ENCODE measurements at places on chromosomes 2 and 18. TPM values are rescaled to one million over a fixed set of nuclear protein-coding genes. Genes with fewer than 3 reads are reported as not detected.

- no peak for DNase-seq
Observed at GRCh38 chr2:147294825-147295392, 549.9 kb upstream of the ACVR2A start.

- no peak for DNase-seq
Observed at GRCh38 chr18:76633588-76634269, 138.7 kb upstream of the ZNF516 start.

GRCh38 chr2:116669782-116670181 is 1144.7 kb upstream of the DDX18 start:
- DNase-seq, result no peak

GRCh38 chr18:76756531-76757253 is 65.7 kb upstream of the ZNF236 start:
- DNase-seq, result no peak

DNA sequence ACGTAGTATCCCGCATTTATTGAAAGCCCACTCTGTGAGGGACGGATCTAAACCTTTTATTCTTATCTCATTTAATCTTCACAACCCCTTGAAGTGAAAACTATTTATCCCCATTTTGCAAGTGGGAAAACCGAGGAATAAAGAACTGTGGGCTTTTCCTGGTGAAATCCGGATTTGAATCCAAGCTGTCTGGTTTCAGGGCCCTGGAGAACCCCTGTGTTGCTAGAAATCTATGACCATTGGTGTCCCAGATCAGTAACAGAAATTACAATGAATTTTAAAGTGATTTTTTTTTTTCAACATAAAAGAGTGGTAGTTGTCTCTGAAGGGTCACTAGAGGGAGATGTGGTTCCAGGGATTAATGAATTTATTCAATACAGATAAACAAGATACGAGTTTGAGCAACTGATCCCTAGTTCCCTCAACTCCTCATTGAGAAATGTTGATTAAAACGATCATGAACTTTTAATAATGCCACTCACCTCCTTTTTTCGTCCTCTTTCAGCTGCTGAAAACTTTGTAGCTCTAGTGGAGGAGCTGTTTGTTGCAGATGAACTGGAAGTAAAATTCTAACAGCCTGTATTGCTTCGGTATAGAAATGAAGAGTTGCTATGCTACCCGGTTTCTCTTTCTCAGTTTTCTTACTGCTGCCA is 940 bp downstream of the XRCC5 start:
- DNase-seq, result peak; percentile 59

The STEAP3 gene
- total RNA-seq, result 27.3 TPM

- DNase-seq, result no peak
Observed at GRCh38 chr2:143697744-143698143, 568.5 kb downstream of the ARHGAP15 start.

DNA sequence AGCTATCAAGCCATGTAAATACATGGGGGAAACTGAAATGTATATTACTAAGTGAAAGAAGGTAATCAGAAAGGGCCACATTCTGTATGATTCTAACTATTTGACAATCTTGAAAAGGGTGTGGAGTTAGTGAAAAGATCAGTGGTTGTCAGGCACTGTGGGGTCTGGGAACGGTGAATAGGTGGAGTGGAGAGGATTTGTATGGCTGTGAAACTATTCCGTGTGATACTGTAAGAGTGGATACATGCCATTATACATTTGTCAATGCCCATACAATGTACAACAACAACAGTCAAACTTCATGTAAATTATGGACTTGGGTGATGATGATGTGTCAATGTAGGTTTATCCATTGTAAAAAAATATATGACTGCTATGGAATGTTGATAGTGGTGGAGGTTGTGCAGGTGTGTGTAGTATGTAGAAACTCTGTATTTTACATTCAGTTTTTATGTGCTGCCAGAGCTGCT is 1116.2 kb downstream of the SUCLG1 start:
- peak; percentile 3 for DNase-seq

DNA sequence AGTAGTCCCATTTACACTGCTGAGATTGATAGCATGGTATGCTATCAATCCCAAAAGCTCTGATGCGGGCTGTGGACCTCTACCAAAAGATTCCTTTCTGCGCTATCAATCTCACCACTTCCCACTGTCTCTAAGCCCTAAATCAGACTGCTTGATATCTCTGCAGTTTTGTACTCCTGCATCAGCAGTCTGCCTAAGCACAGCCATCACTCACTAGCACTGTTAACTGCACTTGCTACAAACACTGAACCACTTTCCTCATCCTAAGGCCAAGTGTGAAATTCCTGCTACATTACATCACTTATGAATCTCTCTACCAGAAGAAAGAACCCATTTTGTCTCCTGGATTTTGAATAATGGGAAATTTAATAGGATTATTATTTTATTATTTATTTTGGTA is 237.0 kb downstream of the HNMT start:
- DNase-seq, result no peak

GRCh38 chr18:35060122-35060815 is 19.1 kb downstream of the MAPRE2 start:
- no peak for DNase-seq

DNA sequence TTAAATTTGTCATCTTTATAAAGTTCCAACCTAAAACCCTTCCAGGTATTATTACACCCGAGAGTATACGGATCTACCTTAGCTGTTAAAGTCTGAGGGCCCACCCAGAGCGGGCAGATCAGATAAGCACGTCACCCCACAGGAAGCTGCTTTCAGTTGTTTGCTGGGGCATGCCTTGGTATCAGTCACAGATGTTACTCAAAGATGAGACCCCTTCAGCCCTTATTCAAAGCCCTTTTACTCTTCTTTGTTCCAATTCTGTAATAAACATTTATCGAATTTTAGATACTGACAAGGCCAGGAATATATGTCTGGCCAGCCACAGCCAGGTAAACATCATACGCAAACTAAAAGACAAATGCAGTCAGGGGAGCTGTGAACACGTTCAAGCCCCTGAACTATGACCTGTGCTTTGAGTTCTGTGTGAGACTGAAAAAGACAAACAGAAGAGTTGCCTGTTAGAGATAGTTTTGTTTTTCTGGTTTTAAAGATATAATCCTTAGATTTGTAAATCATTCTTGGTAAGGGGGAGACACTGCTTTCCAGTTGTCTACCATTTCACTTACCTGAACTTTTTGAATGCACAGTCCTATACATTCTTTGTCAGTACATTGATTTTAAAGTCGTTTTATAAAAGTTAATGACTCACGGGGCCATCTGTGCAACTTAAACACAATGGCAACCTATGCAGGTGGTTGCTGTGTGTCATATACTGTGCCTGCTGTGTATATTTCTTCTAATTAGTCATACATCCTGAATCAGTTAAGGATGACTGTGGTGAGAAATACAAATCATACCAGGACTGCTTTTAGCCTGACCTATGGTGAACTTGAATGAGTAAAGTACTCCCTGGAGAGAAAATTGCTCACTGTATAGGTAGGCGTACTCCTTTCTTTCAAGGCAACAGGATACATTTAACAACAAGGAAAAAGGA is 100.5 kb upstream of the ITPRID2 start:
- peak; percentile 97 for DNase-seq

The ASPRV1 gene
- total RNA-seq, result 0.68 TPM

DNA sequence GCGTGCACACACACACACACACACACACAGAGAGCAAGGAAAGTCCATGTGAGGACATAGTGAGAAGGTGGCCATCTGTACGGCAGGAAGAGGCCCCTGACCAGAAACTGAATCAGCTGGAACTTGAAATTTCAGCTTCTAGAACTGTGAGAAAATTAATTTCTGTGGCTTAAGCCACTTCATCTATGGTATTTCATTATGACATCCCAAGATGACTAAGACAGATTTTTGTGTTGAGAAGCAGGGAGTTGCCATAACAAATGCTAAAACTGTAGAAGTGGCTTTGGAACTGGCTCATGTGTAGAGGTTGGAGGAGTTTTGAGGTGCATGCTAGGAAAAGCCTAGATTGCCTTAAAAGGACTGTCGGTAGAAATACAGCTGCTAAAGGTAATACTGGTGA is 63.4 kb upstream of the ZBTB7C start:
- DNase-seq, result no peak

The RAPGEF4 gene
- 2.4 TPM for total RNA-seq

GRCh38 chr2:36615222-36615621 is 17.3 kb upstream of the FEZ2 start:
- peak; percentile 54 for DNase-seq

- DNase-seq, result peak; percentile 90
Observed at GRCh38 chr18:7038330-7038851, 79.2 kb downstream of the LAMA1 start.

The KCNG3 gene
- total RNA-seq, result 0.29 TPM

DNA sequence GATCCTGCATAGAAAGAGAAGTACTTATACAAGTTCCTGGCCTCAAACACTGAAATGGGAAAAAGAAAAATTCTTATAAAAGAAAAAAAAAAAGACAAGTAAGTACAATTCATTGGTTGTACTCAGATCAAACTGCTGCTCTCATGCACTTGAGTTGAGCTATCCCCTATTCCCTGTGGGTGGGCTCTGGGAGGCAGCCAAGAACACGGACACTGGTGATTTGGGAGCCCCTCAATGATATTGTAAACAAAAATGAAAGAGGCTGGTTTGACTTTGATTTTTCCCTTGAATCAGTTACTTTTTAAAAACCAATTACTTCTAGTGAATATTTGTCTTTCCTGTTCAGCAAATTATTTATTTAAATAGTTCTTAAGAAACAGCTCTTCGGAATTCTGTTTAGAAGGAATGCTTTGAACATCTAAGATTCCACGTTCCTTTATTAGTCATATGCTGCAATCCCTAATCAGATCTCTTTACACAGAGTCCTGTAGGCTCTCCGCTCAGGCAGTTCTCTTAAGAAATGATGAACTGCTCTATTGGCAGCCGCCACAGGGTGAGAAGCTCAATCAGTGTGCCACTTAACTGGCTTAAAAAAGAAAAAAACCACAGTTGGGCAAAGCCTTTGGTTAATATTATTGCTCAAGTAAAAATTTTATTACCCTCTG is 225.1 kb downstream of the TMEM182 start:
- DNase-seq, result no peak

GRCh38 chr2:240648650-240649275 is 23.5 kb downstream of the GPR35 start:
- no peak for DNase-seq

The TTN gene
- total RNA-seq, result 0.12 TPM

- DNase-seq, result no peak
Observed at GRCh38 chr2:235640926-235641723, 147.3 kb downstream of the AGAP1 start.

All from RPMI7951 (cell line).